Bronchial smooth muscle cell (primary cell): ENCODE measurements at places on chromosomes 7 and 10. TPM values are rescaled to one million over a fixed set of nuclear protein-coding genes. Genes with fewer than 3 reads are reported as not detected.

The CALCR gene
- not detected in 2 replicates for total RNA-seq

The CEP41 gene
- 5.8 and 6.0 TPM in 2 replicates for total RNA-seq

The PIP gene
- total RNA-seq: not detected in 2 replicates

The ARF5 gene
- total RNA-seq: 108 and 124 TPM in 2 replicates

The RBP3 gene
- not detected in 2 replicates for total RNA-seq

The TFPI2 gene
- total RNA-seq: 1.9 and 26.3 TPM in 2 replicates

The NOM1 gene
- total RNA-seq: 9.6 and 10.6 TPM in 2 replicates

The DYDC1 gene
- total RNA-seq: not detected in 2 replicates

The NCF1 gene
- total RNA-seq: under 0.01 TPM in 1 of 2 replicates, not detected in the other

The OPN1SW gene
- total RNA-seq: not detected in 2 replicates

The DIP2C gene
- total RNA-seq: 12.3 and 18.4 TPM in 2 replicates

The TWIST1 gene
- total RNA-seq: 104 and 127 TPM in 2 replicates

The CARD11 gene
- under 0.01 TPM in 1 of 2 replicates, not detected in the other for total RNA-seq

The CHAT gene
- total RNA-seq: not detected in 2 replicates

The RNF32 gene
- 1.3 and 2.8 TPM in 2 replicates for total RNA-seq
